NCI-H2171 (cell line): ENCODE measurements at places on chromosomes 2 and 18.

GRCh38 chr2:96095116-96095636 lies 21.2 kb downstream of the ADRA2B start:
- DNase-seq = no peak

DNA sequence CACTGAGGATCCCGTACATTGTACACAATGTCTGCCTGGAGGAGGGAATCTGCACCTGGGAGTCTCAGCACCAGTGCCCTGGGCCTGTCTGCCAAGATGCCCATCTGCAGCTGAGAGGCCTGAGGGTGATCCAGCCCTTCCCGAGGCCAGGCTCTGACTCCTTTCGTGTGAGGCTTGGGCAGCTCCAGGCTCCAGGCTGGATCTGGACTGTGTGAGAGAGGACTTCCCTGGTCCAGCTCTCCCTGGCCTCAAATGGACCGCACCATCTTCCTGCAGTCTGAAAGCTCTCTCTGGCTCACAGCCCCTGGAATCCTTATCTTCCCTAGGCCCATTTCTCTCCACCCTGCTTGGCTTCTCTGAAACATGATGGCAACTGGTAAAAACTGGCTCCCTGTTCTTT lies 324.6 kb downstream of the DYSF start:
- no peak for DNase-seq

DNA sequence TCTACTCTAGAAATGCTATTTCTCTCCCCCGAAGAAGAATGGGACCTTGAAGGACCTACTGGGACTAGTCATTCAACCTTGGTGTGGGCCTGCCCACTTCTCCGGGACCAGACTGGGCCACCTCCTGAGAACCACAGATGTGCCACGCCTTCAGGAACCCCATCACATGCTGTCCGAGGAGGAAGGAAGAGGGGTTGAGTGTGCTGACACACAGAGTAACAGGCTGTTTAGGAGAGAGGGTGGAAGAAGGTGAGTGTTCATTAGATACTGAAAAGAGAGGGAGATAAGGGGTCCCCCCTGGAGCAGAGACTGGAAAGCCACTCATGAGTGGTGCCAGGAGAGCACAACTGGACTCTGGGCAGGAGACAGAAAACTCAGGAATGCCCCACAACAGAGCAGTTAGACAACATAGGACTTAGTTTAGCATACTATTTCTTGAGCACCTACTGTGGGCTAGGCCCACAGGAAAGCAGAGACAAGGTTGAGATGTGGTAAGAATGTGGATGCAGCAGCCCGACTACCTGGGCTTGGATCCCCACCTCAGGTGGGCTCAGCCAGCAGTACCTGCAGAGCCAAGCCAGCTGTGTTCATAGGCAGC lies 286.4 kb upstream of the NCKAP5 start:
- no peak for DNase-seq

DNA sequence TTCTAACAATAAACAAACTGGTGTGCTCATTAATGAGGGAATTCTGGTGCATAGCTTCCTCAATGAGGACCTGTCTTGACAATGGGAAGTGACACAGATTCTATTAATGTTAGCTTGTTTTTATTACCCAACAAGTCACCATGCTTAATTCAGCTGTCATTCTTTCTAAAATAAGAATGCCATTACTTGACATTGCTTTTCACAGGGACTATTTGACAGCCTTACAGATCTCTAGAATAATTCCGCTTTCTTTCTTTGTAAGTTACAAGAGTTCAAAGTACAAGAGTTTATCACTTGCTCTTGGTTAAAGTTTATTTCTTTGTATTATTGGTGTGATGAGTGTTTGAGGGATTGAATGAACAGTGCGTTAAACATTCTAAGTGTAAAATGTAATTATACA lies 127.0 kb upstream of the COL5A2 start:
- DNase-seq = no peak

DNA sequence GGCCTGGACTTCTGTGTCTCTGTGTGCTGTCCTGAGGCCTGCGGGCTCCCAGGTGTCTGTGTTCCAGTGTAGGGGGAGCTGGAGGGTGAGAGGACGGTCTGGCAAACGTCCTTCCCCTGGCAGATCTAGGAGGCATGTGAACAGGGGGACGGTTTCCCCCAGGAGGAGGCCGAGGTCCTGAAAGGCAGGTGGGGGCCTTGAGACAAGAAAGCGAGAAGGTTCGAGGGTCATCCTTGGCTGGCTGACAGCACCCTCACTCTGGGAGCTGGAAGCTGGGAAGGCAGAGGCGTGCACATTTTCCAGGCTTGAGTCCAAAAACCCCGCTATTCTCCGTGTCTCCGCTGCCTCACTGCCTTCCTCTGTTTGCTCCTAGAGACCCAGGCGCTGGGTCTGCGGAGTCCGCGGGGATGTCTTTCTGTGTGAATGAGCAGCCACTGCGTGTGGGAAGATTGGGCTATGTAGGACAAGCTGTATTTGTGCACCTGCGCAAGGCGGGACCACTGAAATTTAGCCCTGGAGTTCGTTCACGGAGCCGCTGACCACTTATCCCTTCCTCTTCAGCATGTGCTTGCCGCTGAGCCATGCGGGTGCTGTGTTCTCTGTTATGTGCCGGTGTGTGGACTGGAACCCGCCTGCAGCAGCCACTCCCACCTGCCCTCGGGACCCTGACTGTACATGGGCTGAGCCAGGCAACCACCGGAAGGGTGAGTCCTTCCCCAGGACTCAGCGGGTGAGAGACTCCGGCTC lies 43.7 kb downstream of the TWIST2 start:
- DNase-seq = no peak

DNA sequence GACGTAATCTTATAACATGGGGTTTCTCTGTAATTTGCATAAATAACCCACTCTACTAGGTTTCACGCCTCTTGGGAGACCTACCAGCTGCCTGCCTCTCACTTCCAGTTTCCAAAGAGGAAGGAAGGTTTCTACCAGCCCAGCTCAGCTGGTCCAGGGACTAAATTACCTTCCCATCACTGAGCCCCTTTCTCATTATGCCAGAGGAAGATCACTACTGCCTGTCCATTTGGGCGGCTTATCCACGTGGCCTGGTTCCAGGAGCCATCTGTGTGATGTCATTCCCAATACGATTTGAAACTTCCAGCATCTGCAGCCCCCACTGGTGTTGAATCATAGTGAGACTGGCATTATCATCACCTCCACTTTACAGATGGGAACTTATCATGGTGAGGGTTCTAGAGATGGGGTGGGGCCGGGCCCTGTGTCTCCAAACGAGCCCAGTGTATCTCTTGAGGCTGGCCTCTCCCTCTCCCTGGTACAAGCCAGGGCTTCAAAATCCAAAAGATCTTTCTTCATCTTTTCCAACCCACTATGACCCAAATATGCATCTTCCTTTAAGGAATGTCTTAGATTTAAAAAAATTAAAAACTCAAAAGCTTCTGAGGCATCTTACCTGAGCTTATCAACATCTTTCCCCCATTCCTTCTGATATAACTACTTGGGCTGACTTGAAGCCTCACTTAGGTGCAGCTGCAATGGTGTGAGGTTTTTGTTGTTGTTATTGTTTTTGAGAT lies 140.8 kb downstream of the DDX1 start:
- DNase-seq = no peak

DNA sequence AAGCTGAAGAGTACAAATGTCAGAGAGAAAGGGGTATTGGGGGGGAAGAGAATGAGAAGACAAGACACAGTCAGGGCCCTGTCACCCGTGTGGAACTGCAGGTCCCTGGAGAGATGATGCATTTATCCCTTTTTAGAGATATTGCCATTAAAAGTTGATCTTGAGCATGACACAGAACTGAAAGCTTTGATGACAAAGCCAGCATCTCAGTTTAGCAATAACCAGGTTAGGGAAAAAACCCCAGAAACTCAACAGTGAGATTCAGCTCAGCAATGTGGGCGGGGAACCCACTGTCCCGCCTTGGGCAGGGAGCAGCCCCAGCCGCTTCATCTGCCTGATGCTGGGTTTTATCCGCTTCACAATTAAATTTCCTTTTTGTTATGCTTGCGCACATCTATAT lies 181.1 kb downstream of the NEDD4L start:
- no peak for DNase-seq

GRCh38 chr18:58605027-58606020 lies 23.6 kb downstream of the ALPK2 start:
- no peak for DNase-seq

- no peak for DNase-seq
Measured at GRCh38 chr2:137250401-137250800, 485.1 kb downstream of the THSD7B start.

GRCh38 chr2:8412082-8412481 lies 269.8 kb upstream of the ID2 start:
- DNase-seq = peak; percentile 9

DNA sequence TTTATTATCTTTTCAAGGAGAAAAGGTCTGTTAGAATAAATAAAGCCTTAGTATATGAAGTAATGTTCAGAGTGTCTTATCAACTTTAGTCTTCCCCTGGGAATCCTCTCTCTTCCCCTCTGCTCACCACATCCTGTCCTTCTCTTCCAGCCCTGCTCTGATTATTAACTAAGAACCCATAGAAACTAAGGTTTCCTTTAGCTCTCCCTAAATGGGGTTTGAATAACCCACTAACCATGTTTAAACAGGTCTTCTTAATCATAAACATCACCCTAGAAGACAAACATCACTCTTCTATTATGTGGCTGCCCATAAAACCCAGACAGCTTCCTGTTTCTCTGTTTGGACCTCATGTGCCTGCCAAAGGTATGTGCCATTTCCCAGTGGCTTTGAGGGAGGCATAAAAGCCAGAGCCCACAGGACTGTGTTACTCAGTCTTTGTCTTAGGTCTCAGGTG lies 50.1 kb downstream of the SLC14A1 start:
- DNase-seq = no peak

- no peak for DNase-seq
Measured at GRCh38 chr2:226730481-226730880, 69.1 kb downstream of the IRS1 start.

DNA sequence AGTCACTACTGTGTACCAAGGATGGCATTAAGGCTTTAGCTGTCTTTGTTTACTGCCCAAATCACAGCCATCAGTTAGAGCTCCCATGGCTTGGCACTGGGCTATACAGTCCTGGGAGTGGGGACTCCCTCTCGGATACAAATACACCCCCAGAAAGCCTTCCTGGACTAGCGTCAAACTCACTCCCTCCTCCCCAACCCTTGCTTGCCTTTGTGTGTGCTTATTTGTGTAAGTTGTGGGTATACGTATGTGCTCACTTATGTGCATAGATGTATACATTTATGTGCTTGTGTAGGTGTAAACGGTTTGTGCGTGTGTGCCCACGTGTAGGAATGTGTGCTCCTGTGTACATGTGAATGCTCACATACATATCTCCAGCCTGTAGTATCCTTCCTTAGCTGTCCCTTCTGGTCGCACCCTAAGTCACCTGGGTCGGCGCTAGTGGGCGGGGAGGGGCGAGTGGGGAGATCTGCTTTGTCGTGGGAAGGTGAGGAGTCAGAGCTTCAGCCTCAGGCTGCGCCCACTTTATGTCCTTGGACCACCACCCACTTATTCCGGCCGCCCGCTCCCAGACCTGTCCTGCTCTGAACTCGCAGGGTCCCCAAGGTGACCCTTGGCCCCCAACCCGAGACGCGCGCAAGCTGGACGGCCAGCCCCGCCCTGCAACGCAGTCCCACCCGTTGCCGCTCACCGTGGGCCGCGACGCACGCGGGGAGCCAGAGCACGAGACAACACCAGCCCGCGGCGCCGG lies 461 bp downstream of the PRADC1 start:
- DNase-seq = no peak

- DNase-seq = no peak
Measured at GRCh38 chr2:223042704-223043118, 9.3 kb upstream of the KCNE4 start.

GRCh38 chr2:207881902-207882301 lies 112.2 kb upstream of the FZD5 start:
- DNase-seq = no peak

GRCh38 chr2:174631009-174631981 lies 33.7 kb upstream of the WIPF1 start:
- no peak for DNase-seq

DNA sequence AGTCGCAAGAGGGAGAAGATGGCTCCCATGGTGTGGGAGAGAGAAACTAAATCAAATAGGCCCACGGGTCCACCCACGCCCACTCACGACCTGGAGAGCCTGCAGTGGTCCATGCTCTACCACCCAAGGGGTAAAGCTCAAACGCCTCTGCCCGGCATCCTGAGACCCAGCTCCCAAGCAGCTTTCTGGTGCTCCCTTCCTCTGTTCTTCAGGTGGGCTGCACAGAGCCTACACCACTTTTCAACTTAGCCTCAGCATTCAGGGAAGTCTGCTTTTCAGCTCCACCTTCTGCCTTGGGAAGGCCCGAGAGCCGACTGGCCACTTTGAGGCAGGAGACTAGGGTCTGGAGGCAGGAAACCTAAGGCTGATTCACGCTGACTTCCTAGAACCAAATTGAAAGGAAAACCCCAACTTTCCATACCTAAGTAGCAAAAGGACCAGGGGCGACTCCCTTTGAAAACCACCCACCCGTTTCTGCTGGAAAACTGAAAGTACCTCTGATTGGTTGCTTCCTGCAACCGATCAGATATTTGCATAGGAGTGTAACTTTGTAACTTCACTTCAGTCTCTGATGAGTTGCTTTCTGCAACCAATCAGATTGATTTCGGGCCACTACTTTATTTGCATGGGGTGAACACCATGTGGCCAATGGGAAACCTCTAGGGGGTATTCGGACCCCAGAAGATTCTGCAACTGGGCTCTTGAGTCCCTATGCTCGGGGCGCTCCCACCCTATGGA lies 26.8 kb upstream of the SPATA3 start:
- DNase-seq = no peak

DNA sequence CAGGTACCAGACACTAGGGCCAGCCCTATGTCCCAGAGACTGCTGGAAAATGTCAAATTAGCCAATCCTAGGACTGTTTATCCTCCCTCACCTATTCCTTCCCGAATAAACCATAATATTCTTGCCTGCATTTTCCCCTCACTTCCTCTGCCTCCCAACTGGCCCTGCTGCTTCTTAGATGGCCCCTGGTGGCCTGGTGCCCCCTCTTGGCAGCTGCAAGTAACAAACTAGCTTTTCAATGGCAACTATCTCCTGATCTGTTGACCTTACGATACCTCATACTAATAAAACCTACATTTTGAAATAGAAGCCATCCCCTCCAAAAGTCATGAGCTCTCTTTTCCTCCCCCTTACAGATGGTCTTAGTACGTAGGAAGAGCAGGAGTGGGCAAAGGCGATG lies 132.0 kb downstream of the ALPK2 start:
- DNase-seq = no peak

- no peak for DNase-seq
Measured at GRCh38 chr2:54945391-54946219, 104.6 kb downstream of the RTN4 start.

DNA sequence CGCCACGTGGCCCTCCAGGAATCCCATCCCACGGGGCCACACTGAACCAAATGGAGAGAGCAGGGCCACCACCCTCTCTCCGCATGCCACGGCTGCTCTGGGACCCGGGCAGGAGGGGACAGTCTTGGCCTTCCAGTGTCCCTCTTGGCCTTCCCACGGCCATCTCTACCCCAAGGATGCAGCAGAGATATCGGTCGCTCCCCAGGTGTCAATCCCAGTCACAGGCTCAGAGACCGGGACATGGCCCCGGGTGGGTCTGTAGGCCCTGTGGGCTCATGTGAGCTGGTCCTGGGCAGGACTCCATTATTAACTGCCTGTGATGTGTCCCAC lies 15.3 kb downstream of the CAPN10 start:
- DNase-seq = no peak
